Left renal pelvis (tissue), 4 donors: ENCODE measurements at places on chromosomes 5 and 9. TPM values are rescaled to one million over a fixed set of nuclear protein-coding genes. Genes with fewer than 3 reads are reported as not detected.

UBE2QL1 gene
- polyA plus RNA-seq: 1.3 TPM

WDR38 gene
- 0.23 TPM for polyA plus RNA-seq

GRCh38 chr9:16001856-16002255 is 449.0 kb downstream of the CCDC171 start:
- DNase-seq: no peak

- DNase-seq: no peak
Measured at GRCh38 chr5:55742778-55743177, 4.9 kb downstream of the DDX4 start.

PPP2R2B gene
- polyA plus RNA-seq: 17.0 TPM

SLC9A3 gene
- 49.7 TPM for polyA plus RNA-seq

DNA sequence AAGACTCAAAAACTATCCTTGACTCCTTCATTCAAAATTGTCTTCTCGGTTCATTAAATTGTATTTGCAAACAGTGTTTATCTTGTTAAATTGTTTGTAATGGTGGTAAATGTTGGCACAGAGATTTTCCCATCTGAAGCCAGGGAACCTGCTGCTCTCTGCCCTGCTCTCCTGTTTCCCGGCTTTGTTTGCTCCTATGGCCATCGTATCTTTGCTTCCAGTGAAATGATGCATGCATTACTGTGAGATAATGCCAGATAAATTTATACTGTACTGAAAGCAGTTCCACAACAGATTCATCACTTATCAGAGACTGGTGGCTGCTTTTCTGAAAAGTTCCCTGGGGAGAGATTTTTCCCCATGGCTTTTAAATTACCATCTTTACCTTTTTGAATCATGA is 81.4 kb downstream of the CD180 start:
- DNase-seq: no peak

PCDHA6 gene
- 0.43 TPM for polyA plus RNA-seq

DNA sequence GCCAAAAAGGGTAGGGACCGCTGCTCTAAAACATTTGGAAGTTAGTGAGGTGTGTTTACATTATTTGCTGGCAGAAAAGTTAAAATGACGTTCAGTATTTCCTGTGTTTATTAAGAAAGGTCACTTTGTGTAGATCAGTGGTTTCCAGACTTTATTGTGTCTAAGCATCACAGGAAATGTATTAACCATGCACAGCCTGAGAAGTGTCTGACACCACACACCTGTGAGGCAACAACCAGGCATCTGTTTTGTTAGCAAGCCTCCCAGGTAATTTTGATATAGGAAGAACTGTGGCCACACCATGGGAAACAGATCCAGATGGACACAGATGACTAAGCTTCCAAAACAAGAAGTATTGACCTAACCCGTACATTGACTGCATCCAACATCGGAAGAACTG is 12.0 kb downstream of the TTC1 start:
- no peak for DNase-seq
